ENCODE measurements at places on chromosomes 1 and 21.

DNA sequence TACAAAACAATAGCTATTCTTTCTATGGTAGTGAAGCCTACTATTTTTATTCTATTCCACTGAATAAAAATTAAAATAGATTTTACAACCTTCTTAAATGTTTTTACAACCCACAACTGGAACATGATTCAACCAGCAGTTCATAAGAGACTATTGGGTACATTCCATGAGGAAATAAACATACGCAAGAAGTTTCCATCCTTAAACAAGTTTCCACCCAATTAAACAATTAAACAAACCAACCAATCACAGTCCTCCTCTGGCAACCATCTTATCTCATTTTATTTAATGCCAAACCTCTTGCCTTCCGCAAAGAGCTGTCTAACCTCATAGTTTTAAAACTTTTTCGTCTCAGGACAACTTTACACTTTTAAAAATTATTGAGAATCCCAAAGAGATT, 239.0 kb downstream of the RGS7 start:
- DNase-seq, result no peak

DNA sequence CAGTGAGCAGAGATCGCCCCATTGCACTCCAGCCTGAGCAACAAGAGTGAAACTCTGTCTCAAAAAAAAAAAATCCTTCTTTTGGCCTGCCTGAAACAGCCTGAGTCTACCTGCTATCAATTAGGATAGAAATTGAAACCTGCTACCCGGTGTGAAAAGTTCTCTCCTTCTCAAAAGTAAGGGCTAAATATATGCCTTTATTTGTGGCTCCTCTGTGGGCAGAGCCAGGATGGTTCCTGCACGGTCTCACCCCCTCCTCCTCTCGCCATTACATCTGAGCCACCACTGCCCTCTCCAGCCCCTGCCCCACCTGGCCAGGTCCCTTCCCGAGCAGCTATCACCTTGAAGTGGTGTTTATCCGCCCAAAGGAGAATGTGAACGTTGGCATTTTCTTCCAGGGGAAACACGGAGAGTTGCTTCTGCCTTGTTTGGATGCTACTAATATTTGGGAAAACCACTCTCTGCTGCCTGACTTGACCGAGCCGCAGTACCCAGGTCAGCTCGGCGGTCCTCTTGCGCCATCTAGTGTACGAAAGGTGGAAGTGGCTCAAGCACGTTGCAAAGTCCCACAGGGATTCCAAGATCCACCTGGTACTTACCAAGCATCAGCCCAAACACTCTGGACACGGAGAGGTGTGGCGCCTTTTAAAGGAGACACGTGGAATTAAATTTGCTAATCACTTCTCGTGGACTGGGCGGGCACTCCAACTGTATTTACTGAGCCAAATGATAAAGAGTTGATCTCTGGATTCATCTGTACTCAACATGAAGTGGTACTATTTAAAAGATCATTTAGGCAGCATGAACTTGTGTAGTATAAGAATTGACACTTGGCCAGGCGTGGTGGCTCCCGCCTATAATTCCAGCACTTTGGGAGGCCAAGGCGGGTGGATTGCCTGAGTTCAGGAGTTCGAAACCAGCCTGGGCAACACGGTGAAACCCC, 31.9 kb downstream of the SETD4 start:
- DNase-seq, result peak; percentile 49

DNA sequence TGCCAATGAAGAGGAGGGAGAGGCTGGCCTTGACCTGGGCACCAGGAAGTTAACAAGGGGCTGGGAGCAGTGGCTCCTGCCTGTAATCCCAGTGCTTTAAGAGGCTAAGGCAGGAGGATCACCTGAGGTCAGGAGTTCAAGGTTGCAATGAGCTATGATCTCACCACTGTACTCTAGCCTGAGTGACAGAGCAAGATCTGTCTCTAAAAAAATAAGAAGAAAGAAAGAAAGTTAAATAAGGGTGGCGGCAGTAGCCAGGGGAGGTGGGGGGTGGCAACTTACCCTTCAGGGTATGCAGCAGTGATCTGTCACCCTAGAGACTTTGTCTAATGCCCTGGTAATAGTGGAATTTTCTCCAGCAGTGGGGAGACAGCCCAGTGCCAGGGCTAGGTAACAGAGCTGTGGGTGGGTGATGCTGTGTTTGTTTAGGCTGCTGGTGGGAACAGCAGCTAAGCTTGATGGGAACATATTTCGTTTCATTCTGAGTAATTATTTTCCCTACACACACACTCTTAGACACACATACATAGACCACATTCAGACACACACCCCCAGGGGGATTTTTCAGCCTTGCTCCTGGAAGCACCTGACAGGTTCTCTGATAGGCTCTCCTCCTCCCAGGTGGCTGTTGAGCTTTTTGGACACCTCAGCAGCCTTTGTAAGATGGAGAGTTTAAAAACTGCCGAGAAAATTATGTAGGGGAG, 11.3 kb upstream of the SYT6 start:
- no peak for DNase-seq

- no peak for DNase-seq
These were observed 6.0 kb downstream of the RGS2 start for GRCh38 chr1:192814805-192815204.

DNA sequence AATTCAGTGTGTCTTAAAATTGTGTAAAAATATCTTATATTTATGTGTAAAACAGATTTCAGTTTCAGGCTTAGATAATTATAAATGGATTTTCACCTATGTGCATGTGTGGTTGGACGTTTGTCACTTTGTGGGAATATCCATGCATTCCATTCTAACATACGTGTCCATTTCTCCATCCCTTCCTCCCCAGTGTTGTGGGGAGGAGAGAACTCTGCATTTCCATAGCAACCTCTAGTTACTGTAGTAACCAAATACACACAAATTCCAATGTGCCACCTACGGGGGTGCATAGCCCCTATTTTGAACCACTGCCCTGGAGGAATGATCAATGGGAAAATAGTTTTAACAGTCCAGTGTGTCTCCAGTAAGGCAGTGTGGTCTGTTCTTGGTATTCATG, 79.0 kb downstream of the RASAL2 start:
- DNase-seq, result no peak

DNA sequence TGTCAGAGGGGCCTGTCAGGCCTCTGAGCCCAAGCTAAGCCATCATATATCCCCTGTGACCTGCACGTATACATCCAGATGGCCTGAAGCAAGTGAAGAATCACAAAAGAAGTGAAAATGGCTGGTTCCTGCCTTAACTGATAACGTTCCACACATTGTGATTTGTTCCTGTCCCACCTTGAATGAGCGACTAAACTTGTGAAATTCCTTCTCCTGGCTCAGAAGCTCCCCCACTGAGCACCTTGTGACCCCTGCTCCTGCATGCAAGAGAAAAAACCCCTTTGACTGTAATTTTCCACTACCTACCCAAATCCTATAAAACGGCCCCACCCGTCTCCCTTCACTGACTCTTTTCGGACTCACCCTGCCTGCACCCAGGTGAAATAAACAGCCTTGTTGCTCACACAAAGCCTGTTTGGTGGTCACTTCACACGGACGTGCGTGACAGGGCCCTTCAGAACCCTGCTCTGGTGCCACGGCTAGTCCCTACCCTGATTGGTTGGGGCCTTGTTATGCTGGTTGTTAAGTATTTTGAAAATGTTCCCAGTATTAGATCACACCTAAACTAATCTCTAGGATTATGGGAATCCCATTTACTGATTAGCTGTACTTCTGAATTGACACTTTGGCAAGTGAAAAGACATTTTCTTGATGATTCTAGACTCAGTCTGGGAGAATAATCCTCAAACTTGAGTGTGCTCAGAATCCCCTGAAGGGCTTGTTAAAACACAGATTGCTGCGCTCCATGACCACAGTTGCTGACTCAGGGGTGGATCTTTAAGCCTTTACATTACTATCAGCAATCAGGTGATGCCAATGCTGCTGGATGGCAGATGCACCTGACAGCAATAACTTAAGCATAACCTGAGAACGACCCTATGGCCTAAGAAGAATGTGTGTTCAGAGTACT, 28.8 kb upstream of the SPATA6 start:
- no peak for DNase-seq

DNA sequence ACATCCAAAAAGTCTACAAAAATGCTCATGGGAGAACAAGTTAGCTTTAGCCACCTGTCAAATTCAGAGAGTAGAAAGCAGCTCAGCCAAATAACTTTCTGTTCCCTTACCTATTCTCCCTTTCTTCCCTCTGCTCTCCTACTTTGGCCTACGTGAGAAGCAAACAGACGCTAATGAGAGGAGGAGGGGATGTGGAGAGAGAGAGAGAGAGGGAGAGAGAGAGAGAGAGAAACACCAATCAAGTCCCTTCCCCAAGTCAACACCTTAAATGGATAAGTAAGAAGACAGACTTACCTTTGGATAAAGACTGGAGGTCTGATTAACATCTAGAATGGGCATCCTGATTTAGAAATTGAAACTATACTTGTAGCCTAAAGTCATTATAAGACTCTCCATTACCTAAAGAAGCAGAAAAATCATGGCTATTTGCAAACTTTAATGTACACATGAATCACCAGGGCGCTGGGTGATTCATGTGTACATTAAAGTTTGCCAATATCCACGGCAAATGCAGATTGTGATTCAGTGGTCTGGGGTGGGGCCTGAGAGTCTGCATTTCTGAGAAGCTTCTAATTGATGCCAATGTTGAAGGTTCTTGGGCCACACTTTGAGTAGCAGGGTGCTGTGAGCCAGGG, 13.1 kb upstream of the DUSP12 start:
- DNase-seq, result no peak

DNA sequence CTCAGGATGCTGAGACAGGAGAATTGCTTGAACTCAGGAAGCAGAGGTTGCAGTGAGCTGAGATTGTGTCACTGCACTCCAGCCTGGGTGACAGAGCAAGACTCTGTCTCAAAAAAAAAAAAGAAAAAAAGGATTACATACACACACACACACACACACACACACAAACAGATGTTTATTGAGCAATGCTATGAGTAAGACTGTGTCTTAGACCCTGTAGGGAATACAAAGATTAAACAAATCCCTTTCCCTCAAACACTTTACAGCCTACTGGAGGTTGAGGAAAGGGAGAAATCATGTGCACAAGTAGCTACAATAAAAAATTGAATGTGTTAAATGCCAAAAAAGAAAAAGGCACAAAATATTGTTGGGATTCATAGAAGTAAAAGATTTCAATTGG, 58.1 kb downstream of the RPAP2 start:
- no peak for DNase-seq

DNA sequence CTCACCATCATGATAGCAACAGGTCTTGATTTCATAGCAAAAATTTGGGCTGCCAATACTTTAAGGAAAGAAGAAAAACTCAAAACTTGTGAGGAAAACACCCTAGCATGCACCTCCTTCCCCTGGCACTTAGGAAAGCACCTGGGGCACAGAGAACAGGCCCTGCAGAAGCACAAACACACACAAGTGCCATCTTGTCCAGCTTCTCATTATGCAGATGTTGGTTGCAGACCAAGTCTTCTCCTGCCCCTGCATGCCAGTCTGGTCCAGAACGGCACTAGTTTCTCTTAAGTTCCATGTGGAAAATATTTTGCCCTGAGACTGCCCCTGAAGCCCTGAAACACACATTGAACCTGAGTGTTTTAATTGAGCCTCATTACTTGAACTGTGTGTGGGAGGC, 6.3 kb upstream of the ETV3 start:
- DNase-seq, result no peak

DNA sequence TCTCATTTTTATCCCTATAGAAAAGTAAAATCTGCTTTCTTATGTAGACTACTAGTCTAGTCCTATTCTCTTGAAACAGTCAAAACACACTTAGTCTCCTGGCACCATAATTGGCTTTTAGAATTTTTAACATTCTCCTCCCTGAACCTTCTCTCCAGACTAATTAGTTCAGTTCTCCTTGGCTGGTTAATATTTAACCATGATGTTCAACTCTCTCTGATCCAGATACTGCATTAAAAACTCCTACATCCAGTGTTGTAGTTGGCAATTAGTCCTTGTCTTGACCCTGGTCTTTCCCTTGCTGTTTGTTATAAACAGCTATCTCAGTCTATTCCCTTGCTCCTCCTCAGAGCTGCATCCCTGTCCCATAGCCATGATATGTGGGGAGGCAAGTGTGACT, 422.9 kb upstream of the BEND5 start:
- no peak for DNase-seq

DNA sequence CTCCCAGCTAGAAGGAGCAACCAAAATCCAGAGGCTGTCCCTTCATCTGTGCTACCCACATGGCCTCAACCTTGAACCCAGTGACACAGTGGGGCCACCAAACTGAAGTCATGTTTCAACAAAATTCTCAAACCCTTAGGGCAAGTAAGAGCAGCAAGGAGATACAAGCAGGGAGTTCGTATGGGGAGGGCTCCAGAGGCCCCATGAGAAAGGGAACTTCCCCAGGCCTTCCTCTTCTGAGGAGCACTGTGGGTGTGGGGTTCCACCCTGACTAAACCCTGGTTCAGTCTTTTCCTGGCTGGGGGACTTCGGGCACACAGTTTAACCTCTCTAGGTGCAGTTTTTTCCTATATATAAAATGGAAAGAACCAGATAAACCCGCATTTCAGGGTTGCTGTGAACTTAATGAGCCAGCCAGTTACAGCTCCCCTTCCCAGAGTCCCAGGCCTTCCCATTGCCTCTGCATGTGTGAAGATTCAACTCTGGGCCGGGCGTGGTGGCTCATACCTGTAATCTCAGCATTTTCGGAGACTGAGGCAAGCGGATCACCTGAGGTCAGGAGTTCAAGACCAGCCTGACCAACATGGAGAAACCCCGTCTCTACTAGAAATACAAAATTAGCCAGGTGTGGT, 8.0 kb upstream of the THEMIS2 start:
- no peak for DNase-seq

GRCh38 chr1:95095833-95096217, 21.3 kb upstream of the TLCD4 start:
- DNase-seq, result no peak

GRCh38 chr1:231856894-231857293, 230.3 kb downstream of the DISC1 start:
- DNase-seq, result no peak

GRCh38 chr1:49765034-49765433, 258.7 kb downstream of the AGBL4 start:
- no peak for DNase-seq

GRCh38 chr1:60747353-60747752, 335.0 kb upstream of the NFIA start:
- no peak for DNase-seq

DNA sequence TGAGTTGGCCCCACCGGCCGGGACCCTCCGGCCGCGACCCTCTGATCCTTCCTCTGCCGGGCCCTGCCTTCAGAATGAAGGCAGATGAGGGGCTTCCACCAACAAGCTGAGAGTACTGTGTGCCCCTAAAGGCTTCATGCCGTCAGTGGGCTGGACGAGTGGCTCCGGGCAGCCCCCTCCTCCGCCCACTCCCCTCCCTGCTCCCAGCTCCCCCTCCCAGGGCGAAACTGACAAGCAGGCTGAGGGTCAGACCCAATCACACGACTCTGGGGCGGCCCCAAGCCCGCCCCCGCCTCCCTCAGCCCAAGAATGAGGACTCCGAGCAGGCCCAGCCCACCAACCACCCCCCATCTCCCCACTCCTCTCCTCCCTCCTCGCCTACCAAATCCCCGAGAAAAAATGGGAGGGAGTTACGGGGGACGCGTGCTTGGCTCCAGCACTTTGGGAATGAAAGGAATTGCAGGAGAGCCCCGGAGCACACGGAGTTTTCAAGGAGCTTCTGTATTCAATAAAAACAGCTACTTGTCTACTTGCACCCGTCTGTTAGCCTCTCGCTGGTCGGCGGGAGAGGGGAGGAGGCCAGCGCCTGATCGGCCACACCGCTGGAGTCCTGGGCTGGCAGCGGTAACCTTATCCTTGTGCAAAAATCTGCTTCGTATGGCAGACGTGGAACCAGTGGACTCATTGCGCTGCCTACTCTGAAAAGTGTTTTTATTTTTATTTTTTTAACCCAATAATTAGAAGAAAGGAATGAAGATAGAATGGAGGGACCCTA, at the start of gene COL11A1:
Gene COL11A1, minus strand, starts transcription at position 147 of the 775 bp plus-strand sequence. CDS start 344 bp downstream, outside the sequence.
- DNase-seq, result no peak

Data from T-helper 9 cell (primary cell).